Spinal cord (tissue), 10 donors: ENCODE measurements at places on chromosomes 4 and X. TPM values are rescaled to one million over a fixed set of nuclear protein-coding genes. Genes with fewer than 3 reads are reported as not detected.

REST gene
- polyA plus RNA-seq: 14.7 TPM

CLNK gene
- polyA plus RNA-seq: 0.26 TPM

CENPVL2 gene
- 7.7 TPM for polyA plus RNA-seq

AGA gene
- 15.1 TPM for polyA plus RNA-seq

TLL1 gene
- polyA plus RNA-seq: 1.2 TPM

GYG2 gene
- 47.1 TPM for polyA plus RNA-seq

SSX1 gene
- polyA plus RNA-seq: not detected

TEX11 gene
- 0.08 TPM for polyA plus RNA-seq

EPHA5 gene
- polyA plus RNA-seq: 15.7 TPM

KLHL2 gene
- polyA plus RNA-seq: 28.0 TPM

BLTP1 gene
- polyA plus RNA-seq: 105 TPM

HSFX4 gene
- polyA plus RNA-seq: 0.33 TPM

POLR2B gene
- polyA plus RNA-seq: 88.5 TPM

NEUROG2 gene
- polyA plus RNA-seq: 1.2 TPM

SULT1E1 gene
- polyA plus RNA-seq: 33.4 TPM

TXLNG gene
- polyA plus RNA-seq: 11.8 TPM

KDR gene
- polyA plus RNA-seq: 34.9 TPM

SPIN2A gene
- 1.6 TPM for polyA plus RNA-seq

SPANXC gene
- polyA plus RNA-seq: not detected

PIM2 gene
- polyA plus RNA-seq: 11.9 TPM

NAP1L2 gene
- polyA plus RNA-seq: 74.7 TPM

MTMR8 gene
- 1.9 TPM for polyA plus RNA-seq

PLAC8 gene
- polyA plus RNA-seq: 1.3 TPM

SRPK3 gene
- polyA plus RNA-seq: 10.6 TPM

SPANXB1 gene
- not detected for polyA plus RNA-seq

PRDM5 gene
- polyA plus RNA-seq: 10.5 TPM

WNK3 gene
- polyA plus RNA-seq: 10.0 TPM

FAT1 gene
- polyA plus RNA-seq: 129 TPM

CENPI gene
- 4.2 TPM for polyA plus RNA-seq

CCNB3 gene
- 1.1 TPM for polyA plus RNA-seq

F8A2 gene
- not detected for polyA plus RNA-seq
